Spinal cord (tissue), 10 donors: ENCODE measurements at places on chromosomes 1 and 21.

DNA sequence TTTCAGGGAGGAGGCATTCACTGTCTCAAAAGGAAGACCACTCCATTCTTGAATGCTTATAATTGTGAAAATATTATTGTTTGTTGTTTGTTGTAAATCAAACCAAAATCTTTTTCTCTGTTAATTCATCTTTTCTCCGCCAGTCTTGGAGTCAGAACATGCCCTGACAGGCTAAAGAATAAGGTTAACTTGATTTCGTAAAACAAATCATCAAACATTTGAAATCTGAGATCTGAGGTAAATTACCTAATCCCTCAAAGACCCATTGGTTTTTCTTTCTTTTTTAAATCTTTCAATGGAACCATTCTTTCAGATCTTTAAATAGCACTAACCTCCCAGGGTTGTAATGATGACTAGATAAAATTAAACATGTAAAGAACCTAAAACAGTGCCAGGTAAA is 430.1 kb upstream of the PTBP2 start:
- no peak for DNase-seq

- peak; percentile 55 for DNase-seq
Measured at GRCh38 chr1:65420590-65421350, at the start of the genes LEPR and LEPROT. TSS of gene LEPR (plus strand) at chr1:65420668. CDS start at chr1:65565566, 144,898 bp downstream. TSS of gene LEPROT (plus strand) at chr1:65420668. CDS start at chr1:65420725, 57 bp downstream.

GRCh38 chr1:229619002-229619401 is 6.9 kb downstream of the TAF5L start:
- no peak for DNase-seq

- peak; percentile 13 for DNase-seq
Measured at GRCh38 chr1:155127967-155128754, 485 bp downstream of the EFNA1 start.

- no peak for DNase-seq
Measured at GRCh38 chr1:208135354-208135753, 108.8 kb downstream of the PLXNA2 start.

DNA sequence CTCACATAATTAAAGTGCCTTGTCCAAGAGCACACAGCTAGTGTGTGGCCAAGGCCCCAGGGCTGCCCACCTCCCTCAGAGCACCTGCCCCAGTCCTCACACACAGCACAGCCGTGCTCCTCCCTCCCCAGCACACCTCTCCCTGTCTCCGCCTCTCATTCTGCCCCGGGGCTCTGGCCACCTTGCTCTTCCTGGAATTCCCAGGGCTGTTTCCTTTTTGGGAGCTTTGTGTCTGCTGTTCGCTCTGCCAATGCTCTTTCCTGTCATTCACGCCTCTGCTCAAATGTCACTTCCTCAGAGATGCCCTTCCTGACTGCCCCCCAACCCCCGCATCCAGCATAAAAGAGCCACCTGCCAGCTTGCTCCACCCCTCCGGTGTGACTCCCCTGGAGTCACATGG is 13.3 kb downstream of the SLC6A17 start:
- DNase-seq = no peak

- DNase-seq = no peak
Measured at GRCh38 chr1:155195201-155196102, 12.2 kb downstream of the THBS3 start.

- no peak for DNase-seq
Measured at GRCh38 chr1:202155478-202156021, 4.9 kb downstream of the PTPN7 start.

- DNase-seq = no peak
Measured at GRCh38 chr1:61051719-61052394, 30.5 kb upstream of the NFIA start.

DNA sequence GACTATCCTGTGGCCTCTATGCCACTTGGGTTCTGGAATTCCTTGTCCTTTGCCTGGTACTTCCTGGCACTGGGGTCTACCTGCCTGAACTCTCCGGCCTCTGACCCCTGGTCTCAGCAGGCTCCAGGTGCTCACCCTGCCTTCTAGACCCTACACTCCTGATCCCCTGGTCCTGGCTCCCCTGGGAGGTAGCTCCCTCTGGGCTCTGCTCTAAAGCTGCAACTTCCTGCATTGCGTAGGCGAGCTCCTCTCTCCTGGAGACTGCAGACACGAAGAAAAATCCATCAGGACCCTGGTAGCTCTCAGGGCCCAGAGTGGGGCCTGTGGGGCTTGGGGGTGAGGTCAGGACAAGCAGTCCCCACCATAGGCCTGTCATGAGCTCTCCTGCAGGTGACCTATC is 7.8 kb upstream of the PLEKHG5 start:
- DNase-seq = no peak
